ENCODE measurements at places on chromosomes 3 and 15.
A peak's percentile ranks its signal among the peaks of the same experiment; 100 is the strongest.

GRCh38 chr15:77243716-77244401 lies 172.9 kb upstream of the TSPAN3 start:
- no peak for DNase-seq

DNA sequence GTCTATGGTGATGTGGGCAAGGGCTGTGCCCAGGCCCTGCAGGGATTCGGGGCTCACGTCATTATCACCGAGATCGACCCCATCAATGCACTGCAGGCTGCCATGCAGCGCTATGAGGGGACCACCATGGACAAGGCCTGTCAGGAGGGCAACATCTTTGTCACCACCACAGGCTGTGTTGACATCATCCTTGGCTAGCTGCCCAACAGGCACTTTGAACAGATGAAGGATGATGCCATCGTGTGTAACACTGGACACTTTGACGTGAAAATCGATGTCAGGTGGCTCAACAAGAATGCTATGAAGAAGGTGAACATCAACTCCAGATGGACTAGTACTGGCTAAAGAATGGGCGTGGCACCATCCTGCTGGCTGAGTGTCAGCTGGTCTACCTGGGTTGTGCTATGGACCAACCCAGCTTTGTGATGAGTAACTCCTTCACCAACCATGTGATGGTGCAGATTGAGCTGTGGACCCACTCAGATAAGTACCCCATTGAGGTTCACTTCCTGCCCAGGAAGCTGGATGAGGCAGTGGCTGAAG lies 6.1 kb upstream of the USP8 start:
- DNase-seq: no peak

DNA sequence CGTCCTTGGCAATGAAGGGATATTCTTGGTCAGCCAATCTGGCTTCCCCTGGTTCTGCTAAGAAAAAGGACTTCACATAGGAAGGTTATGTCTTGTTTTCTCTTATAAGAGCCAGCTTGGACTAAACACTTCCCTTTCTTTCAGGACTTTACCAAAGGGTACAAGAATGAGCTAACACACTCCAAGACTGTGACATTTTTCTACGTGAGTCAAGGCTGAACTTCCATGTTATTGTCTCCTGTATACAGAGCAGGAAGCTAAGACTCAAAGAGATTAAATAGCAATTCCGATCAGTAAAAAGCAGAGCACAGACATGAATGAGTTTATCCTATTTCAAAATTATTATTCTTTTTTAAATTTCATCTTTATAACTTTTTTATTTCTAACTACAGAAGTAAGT lies 63.3 kb upstream of the STT3B start:
- DNase-seq: no peak

- DNase-seq: no peak
Observed at GRCh38 chr15:48059791-48060190, 61.0 kb upstream of the SLC24A5 start.

DNA sequence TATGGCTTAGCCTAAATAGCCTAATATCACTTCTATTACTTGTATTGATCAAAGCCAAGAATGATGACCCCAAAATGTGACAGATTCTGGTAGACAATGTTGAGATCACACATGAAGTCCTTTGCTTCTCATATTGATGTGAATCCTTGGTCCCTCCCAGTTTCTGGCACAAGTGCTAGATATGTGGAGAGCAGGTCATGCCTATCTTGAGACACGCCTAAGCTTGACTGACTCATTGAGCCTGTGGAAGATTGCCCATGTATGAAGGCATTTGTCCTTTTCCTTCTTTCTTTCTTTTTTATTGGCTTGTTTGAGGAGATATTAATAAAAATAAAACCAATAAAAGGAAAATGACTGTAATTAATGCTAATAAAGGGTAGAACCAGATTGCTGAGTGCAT lies 54.0 kb upstream of the TMEM108 start:
- DNase-seq: no peak

DNA sequence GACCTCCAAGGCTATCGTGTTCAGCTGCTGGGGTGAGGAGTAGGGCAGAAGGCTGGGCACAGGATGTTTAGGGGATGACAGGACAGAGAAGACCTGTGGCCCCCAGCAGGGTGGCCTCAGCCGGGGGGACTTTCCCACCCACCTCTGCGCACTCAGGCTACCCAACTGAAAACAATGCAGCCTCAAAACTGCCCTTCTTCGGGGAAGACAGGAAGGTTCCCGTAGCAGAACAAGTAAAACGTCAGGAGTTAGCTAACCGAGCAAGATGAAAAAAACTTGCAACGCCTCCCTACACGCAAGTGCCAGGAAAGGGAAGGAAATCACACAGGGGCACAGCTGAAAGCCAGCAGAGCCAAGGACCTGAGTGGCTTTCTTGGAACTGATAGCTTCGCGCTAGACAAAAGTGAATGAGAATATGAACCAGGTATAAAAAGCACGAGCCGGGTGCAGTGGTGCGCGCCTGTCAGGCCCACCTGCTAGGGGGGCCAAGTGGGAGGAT lies 38.4 kb upstream of the FURIN start:
- DNase-seq: no peak

- DNase-seq: no peak
Observed at GRCh38 chr3:22734756-22735155, 468.4 kb upstream of the UBE2E2 start.

DNA sequence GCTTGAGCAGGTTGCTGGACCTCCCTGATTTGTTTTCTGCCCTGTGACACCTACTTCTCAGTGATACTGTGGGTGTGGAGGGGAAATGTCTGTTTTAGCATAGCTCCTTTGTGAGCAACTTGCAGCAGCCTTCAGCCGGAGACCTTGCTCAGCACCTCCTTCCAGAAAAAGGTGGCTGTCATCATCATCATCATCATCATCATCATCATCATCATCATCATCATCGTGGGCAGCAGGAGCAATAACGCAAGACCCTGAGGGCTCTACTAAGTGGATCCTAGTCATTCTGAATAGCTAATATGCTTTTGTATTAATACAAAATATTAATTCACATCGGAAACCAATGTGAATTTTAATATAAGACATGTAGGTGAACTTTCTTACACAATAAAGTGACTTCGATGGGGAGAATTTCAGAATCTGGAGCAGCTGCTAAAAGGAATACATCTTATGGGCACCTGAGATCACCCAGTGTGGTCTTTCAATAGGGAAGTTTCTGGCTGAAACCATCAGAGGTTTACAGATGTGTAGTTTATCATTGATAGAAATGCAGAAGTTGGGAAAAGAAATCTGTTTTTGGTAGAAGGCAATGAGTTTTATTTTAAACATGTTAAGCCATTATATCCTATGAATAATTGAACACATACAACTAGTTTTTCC lies 8.6 kb downstream of the GABRR3 start:
- no peak for DNase-seq

- peak; percentile 56 for DNase-seq
Observed at GRCh38 chr15:34644061-34644460, 60.6 kb upstream of the GOLGA8B start.

- no peak for DNase-seq
Observed at GRCh38 chr15:80202641-80203360, 49.2 kb downstream of the CTXND1 start.

DNA sequence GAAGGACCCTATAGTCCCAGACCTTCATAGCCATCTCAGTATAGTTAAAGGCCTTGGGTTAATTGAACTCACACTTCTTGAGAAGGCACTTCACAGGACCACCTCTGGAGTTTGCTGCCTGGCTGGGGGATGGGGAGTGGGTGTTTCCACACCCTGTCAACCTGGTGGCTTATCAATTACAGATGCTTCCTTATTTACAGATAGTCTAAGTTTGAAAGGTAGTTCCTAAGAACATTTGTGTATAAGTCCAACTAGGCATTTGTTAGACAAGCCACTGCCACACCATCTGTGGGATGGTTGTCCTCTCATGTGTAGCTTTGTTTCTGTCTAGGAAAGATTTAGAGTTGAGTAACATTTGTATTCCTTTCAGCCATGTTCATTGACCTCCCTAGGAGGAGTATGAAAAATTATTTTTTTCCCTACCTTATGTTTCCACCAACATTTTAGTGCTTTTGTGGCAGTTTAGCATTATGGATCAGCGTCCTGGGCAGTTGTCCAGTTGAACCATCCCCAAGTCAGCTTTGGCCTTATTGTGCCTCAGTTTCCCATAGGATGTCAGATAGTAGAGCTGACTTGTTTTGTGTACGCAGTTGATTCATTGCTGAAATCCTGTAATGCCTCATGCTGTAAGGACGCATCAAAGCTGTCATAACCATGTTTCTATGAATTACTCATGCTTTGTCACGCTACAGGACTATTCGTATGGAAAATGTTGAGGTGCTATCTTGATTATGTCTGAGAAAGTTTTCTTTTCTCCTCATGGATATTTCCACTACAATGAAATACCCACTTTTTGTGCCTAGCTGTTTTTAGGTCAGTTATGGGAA lies 21.2 kb upstream of the SIAH2 start:
- no peak for DNase-seq
